ENCODE measurements at places on chromosomes 3 and 15. TPM values are rescaled to one million over a fixed set of nuclear protein-coding genes. Genes with fewer than 3 reads are reported as not detected.

DNA sequence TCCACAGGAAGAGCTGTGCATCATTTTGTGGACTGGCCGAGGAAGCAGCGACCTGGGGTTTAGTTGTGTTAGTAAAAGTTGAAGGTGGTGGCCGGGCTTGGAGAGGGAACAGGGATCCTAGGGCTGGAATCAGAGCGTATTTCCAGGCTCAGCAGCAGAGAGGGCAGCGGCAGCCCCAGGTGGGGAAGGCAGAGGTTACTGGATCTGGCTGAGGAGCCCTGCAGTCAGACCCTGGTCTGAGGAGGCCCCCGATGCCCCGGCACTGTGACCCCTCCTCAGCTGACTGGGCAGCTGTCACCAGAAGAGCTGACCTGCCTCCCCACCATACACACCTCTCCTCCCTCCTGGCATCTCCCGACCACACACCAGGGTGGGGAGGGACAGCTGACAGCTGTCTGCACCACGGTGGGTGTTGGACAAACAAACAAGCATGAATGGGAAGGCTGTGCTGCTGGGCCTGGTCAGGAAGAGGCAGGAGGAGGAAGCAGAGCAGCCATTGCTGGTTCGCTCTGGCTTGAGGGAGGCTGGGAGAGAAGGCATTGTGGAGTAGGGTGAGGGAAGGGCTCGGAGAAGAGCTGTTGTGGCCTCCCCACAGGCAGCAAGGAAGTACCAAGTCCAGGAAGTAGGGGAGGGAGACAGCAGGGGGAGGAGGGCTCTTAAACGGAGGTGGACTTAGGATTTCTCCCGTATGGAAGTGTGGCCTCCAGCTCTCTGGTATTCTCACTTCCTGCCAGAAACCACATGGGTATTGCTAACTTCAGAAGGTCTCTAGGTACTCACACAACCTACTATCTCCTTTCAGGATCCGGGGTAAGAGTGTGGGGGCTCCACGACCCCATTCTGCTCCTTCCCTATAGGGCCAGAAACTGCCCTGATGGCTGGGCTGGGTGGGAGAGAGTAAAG is 49.5 kb upstream of the HACD2 start:
- no peak for DNase-seq

DNA sequence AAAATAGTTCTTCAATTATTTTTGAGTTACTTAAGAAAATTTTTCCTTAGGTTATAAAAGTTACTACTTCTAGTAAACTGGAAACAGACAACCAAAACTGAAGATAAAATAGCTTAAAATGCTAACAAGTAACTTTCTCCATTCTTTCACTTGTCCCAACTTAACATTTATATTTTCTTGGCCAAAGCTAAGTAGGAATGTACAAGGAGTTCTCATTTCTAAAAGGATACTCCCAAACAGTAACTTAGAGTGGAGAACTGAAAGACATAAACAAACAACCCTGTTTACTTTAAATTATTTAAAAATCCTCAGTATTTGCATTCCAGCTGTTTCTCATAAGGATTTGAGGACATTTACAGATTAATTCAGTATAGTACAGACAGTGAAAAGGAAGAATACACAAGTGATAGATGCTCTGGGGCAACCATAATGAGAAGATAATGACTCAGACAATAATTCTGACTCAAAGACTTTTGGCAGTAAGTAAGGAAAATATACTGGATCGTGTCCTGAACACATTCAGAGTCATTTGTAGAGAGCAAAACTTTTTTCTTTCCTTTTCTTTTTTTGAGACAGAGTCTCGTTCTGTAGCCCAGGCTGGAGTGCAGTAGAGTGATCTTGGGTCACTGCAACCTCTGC is 29.2 kb upstream of the ANXA2 start:
- DNase-seq = no peak

DNA sequence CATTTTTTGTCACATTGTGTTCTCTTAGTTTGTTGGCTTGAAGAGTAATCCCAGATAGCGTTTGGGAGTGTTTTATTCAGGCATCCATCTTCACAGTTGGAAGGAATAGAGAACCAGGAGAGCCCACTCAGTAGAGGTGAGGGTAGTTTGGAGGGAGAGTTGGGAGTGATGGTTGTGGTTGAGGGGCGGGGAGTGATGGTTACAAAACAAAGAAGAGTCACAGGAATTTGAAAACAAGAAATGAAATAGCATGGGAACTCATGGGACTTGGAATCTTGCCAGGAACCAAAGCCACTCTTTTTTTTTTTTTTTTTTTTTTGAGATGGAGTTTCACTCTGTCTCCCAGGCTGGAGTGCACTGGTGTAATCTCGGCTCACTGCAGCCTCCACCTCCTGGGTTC is 36.3 kb downstream of the DUT start:
- DNase-seq = no peak

DNA sequence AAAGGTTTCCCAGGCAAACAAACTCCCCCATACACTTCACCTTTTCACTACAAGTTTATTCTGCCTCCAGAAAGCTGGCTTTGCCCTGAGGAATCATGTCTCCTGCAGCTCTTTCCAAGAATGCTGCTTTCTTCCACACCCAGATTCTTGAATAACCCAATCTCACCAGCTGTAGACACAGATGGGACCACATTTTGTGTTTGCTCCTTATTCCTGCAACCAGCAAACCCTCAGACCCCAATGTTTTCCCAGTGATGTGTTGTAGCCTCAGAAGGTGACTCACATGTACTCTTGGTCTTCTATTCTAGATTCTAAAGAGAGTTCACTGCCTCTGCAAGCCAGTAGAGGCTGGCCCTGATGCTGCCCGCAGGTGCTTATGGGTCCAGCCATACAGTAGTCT is 23.6 kb upstream of the TRIM59 start:
- DNase-seq = no peak

Gene HRG
- not detected for total RNA-seq

Gene AQR
- 18.0 TPM for total RNA-seq
